PC-9 (cell line): ENCODE measurements at places on chromosomes 6 and 20.

DNA sequence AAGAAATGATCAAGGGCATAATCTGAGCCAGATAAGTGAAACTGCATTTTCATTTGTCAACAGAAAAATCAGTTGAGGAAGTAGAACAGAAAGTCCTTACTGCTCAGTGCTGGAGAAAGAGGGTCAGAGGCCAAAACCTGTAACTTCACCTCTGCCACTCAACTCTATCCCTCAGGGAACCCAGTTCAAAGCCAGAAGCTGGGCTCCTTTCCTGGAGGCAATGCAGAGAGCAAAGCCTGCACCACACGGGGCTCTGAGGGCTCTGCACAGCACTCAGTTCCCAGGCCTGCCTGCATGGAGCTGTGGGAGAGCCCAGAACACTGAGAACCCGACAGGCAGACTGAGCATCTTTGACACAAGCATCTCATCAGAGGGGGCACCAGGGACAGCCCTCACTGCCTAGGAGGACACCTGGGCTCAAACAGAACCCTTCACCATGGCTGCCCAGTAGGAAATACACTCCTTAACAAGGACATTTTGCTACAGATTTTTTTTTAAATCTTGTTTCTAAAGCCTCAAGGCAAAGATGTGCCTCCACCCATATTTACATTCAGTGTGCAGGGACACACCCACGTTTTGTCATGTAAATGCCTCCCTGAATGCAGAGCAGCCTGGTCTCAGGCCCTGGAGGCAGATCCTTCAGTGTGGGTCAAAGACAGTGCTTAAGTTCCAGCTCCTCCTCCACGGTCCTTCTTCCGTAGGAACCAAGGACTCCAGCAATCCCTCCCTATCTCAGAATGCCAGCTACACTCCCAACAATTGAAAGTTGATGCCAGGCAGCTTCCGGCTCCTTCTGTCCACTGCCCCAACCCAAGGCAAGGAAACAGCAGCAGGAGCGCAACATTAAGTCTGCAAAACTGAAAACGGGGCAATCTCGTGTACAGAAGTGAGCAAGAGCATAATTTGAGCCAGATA, 6.6 kb downstream of the RNASET2 start:
- DNase-seq = no peak

DNA sequence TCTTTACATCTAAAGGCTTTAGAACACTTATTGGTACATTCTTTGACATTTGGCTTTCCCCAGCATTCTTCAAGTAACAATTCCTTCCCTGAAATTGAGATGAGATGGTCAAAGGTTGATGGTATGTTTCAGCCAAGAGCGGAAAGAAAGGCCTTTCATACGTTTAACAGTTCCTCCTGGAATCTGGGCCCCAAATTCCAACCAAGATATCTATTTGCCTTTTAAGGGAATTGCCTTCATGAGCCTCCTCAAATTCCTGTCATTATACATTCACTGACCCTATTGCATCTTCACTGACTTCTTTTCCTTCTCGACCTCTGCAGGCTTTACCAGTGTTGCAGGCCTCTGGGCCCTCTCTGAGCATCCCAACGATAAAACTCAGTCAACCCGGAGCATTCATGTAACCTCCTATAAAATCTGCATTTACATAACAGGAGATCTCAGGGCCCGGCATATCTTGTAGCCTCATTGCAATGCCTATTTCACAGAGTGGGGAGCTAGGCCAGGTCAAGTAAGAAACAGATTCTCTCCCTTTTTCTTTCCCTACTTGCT, 18.3 kb upstream of the WFDC9 start:
- DNase-seq = no peak

GRCh38 chr20:51428401-51429143, 113.9 kb downstream of the NFATC2 start:
- no peak for DNase-seq

- no peak for DNase-seq
These were observed 320 bp downstream of the GSTA4 start for GRCh38 chr6:52994839-52995088.

GRCh38 chr20:37729452-37729851, 35.6 kb downstream of the CTNNBL1 start:
- no peak for DNase-seq

GRCh38 chr6:26392932-26393636, 9.0 kb upstream of the BTN3A1 start:
- no peak for DNase-seq

GRCh38 chr6:93040375-93040774, 379.0 kb downstream of the EPHA7 start:
- DNase-seq = no peak

- DNase-seq = peak; percentile 16
These were observed 38.9 kb upstream of the KCNB1 start for GRCh38 chr20:49521356-49521755.
